Astrocyte (in vitro differentiated cells and primary cell): ENCODE measurements at places on chromosomes 3 and 15.
A peak's percentile ranks its signal among the peaks of the same experiment; 100 is the strongest.

- no peak for DNase-seq
These were observed 6.5 kb downstream of the GPR160 start for GRCh38 chr3:170044271-170044670.

- DNase-seq: no peak
These were observed 16.3 kb upstream of the LMCD1 start for GRCh38 chr3:8485141-8485870.

DNA sequence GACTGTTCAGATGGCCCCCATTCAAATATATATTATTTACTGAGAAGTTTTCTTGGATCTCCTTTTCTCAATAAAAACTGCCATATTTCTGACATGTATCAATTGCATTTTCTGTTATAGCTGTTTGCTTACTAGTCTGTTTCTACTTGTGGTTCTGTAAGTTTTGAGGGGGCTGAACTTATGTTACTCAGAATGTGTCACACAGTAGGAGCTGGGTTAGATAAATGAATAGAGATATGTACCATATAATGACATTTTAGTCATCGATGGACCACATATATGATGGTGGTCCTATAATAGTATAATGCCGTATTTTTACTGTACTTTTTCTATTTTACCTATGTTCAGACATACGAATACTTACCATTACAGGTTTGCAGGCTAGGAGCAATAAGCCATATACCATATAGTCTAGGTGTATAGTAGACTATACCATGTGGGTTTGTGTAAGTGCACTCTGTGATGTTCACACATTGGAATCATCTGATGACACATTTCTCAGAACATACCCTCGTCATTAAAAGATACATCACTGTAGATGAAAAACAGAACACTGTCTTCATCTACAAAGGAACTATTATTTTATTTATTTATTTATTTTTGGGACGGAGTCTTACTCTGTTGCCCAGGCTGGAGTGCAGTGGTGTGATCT is 22.3 kb downstream of the PPP4R2 start:
- DNase-seq: no peak

- DNase-seq: no peak
These were observed 26.3 kb downstream of the SPTSSB start for GRCh38 chr3:161345023-161345422.

GRCh38 chr3:143172062-143172794 is 52.7 kb downstream of the CHST2 start:
- peak; percentile 4 for DNase-seq

GRCh38 chr15:40600956-40601355 is 6.9 kb downstream of the KNL1 start:
- DNase-seq: no peak

- DNase-seq: no peak
These were observed 328.3 kb downstream of the PLCL2 start for GRCh38 chr3:17213102-17213501.
